ENCODE measurements at places on chromosomes 13 and 19.

- DNase-seq: no peak
These were observed 462.1 kb downstream of the OLFM4 start for GRCh38 chr13:53490752-53491151.

- no peak for DNase-seq
These were observed 132.1 kb downstream of the RNF17 start for GRCh38 chr13:24896061-24896460.

- no peak for DNase-seq
These were observed 2792.1 kb downstream of the PCDH9 start for GRCh38 chr13:64438084-64438483.

GRCh38 chr19:45577111-45577905 is 7.3 kb downstream of the OPA3 start:
- no peak for DNase-seq

GRCh38 chr13:100323937-100324336 is 235.0 kb downstream of the PCCA start:
- no peak for DNase-seq

GRCh38 chr19:33225458-33225926 is at the start of gene SLC7A10:
TSS of gene SLC7A10 (minus strand) at chr19:33225850. CDS start at chr19:33225703, 147 bp downstream.
- DNase-seq: no peak

DNA sequence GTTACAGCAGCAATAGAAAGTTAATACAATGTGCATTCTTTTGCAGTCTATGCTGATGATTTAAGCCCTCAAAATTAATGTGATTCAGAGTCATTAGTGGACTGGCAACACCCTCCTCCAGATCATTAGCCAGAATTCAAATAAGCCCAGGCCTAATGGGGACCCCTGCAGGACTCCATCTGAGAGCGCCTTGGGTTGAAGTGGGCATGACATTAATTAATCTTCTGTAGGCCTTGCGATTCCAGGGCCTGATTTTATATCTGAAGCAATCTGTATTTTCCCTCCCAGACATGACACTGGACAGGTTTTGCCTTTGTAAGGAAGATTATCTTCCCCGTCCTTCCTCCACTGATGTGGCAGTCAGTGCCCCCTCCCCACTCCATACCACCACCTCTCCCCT is 442.9 kb downstream of the FOXO1 start:
- no peak for DNase-seq

GRCh38 chr13:46896341-46897137 is at the start of gene HTR2A:
TSS of gene HTR2A (minus strand) at chr13:46897053. CDS start at chr13:46895906, 1,147 bp downstream.
- no peak for DNase-seq

GRCh38 chr13:92535222-92536006 is 691.2 kb upstream of the GPC6 start:
- DNase-seq: no peak

GRCh38 chr13:95382916-95383315 is 81.7 kb upstream of the ABCC4 start:
- no peak for DNase-seq

DNA sequence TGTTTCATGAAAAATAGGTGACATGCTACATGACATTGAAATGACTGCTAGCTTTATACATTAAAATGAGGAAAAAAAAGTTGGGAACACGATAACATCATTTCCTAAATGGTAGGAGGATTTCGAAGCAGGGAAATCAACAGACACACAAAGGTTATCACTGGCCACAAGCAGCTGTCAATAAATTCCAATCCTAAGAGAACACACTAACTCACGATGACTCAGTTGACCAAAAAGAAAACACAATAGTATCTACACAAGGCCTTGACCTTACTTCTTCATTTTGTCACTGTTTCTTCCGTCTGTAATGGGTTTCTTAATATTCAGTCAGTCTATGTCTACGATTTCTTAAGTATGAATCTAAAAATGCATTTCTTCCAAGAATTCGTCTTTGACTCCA is 36.5 kb downstream of the STARD13 start:
- no peak for DNase-seq

GRCh38 chr13:39918620-39919236 is 263.3 kb downstream of the COG6 start:
- no peak for DNase-seq

DNA sequence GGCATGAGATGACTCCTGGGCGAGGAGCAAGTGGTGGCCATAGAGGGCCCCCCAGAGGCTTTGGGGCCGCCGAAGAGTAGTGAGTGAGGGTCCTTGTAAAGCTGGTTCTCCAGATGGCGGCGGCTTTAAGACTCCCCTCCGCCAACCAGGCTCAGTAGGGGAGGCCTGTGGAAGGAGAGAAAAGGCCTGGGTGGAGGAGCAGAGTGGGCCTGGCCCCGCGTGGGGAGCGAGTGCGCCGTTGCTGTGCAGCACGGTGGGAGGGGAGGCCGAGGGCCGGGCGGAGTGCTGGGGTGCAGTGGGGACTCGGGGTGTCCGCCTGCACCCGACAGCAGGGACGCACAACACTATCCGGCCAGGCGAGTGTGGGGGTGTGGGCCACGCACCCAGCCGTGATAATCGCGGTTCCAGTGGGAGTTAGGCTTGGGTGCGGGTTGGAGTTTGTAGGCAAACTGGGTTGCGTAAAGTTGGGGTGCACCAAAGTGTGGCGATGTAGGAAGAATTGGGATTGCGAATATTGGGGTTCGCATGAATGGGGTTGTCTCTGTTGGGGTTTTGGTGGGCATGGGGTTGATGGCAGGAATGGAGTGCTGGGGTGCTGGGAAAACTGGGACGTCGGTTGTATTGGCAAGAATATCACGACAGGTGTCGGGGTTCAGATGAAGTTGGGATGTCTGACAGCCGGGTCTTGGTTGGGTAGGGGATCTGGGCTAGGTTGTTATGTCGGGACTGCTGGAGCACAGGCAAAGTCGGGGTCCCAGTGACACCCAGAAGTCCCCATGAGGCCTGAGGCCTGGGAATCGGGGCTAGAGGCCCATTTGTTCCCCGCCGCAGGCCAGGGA is 687 bp upstream of the CIRBP start:
- DNase-seq: no peak

DNA sequence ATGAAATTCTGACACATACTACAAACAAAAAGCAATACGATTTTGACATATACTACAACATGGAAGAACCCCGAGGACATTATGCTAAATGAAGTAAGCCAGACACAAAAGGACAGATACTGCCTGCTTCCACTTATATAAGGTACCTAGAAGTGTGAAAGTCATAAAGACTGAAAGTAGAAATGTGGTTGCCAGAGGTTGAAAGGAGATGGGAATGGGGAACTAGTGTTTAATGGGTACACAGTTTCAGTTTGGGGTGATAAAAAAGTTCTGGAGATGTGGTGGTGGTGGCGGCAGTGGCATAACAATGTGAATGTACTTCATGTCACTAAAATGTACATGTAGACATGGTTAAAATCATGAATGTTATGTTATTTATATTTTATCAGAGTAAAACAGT is 12.1 kb upstream of the NDFIP2 start:
- DNase-seq: no peak

DNA sequence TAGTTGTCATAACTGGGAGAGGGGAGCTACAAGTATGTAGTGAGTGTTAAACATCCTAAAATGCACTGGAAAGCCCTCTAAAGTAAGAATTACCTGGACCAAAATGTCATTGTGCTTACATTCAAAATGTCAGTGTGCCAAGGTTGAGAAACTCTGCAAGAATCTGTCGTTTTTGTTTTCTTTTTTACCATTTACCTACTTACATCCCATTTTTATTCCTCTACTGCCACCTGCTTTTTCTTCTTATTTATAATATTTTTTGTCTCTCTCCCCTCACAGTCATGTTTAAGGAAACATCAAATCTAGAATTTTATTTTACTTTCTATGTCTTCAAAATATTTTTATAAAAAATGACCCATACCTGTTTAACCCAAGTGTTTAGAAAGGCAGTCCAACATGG is 226.4 kb downstream of the PCDH17 start:
- no peak for DNase-seq

DNA sequence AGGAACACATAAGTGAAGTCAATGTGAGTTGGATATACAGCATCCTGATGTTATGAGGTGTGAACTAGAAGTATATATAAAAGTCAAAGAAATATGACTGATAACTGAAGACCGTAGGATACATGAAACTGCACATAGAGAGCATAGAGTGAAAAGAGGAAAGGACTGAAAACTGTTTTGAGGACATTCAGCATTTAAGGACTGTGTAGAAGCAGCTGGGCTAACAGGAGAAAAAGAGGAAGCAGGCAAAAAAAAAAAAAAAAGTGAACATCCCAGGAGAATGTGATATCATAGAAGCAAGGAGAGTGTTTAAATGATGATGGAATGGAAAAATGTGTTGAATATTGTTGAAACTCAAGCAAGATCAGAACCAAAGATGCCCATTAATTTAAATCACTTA is 363.5 kb downstream of the PCDH20 start:
- DNase-seq: no peak

GRCh38 chr19:50669302-50670101 is 20.3 kb downstream of the C19orf81 start:
- no peak for DNase-seq

- no peak for DNase-seq
These were observed 128.9 kb downstream of the B3GLCT start for GRCh38 chr13:31328549-31329235.

- no peak for DNase-seq
These were observed 48.9 kb upstream of the CEACAM21 start for GRCh38 chr19:41527089-41527488.

- peak; percentile 70 for DNase-seq
These were observed 5.9 kb downstream of the STARD13 start for GRCh38 chr13:33279414-33280278.

GRCh38 chr13:46593398-46593797 is 40.4 kb downstream of the LRCH1 start:
- DNase-seq: no peak

DNA sequence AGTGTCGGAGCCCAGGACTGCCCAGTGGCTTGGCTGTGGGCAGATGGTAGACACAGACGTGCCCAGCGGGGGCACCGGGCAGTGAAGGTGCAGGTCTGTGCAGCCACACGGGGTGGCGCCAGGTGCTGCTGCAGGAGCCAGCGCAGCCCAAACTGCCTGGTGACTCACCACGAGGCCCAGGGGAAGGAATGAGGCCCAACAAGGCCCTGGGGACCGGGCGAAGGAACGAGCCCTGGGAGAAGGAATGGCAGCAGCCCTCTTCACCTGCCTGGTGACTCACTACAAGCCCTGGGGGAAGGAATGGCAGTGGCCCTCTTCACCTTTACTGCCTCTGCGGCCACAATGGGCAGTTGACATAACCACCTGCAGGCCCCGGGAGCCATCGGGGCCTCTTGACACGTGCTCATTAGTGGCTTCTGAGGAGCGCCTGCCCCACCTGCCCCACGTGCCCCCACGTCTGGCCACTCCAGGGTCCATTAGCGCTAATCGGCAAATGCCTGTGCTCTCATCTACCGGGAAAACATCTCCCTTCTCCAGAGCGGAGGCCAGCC is 9.3 kb downstream of the MED16 start:
- no peak for DNase-seq
